ENCODE measurements at places on chromosomes 5 and 9. TPM values are rescaled to one million over a fixed set of nuclear protein-coding genes. Genes with fewer than 3 reads are reported as not detected.

- DNase-seq, result peak; percentile 78
Measured at GRCh38 chr9:100437860-100438805, 11.2 kb downstream of the MSANTD3 start.

MEIKIN gene
- not detected for total RNA-seq

TPM2 gene
- total RNA-seq, result 69.8 TPM

SLC6A7 gene
- 0.76 TPM for total RNA-seq

DNA sequence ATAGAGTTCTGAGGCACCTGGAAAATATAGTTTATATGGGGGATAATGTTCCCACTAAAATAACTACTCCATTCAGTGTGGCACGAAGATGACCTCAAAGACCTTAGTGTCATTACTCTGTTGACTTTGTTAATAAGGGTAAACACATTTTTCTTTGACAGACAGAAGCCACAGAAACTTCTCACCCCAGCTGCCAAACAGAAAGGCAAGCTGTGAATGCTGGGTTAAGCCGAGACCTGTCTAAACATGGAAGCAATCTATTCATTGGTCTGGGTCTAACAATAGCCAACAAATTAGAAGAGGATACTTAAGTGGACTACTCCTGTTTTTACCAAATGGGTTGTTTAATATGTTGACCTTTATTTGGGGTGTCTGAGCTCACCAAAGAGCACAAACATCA is 171.4 kb downstream of the TLE1 start:
- DNase-seq, result no peak

All from HT-29 (cell line).